Stimulated activated CD4-positive, alpha-beta T cell treated with anti-CD3 and anti-CD28 coated beads, TNF-alpha, amount 100 ng/mL, for 48 hours (primary cell): ENCODE measurements at places on chromosomes 11 and 22.

GRCh38 chr11:34890089-34890488 lies 26.1 kb downstream of the APIP start:
- DNase-seq: no peak

- no peak for DNase-seq
These were observed 40.8 kb upstream of the PPARA start for GRCh38 chr22:46109474-46110003.

DNA sequence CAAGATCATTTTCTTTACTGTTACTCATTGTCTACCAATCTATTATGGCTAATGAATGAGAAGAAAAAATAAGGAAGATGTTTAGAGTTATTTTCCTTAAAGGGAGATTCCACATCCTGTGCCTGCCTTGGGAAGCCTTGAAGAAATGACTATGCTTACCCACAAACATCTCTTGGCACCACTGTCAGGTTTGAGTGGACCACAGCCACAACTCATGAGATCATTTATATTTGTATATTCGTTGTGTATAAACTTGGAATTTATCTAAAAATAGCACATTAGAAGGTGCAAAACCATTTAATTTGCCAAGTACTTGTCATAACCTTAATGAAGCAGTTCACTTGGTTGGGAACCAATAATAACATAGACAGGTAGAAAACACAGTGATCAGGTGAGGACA lies 740.8 kb downstream of the DLG2 start:
- DNase-seq: no peak

GRCh38 chr22:49812838-49813237 lies 14.8 kb downstream of the BRD1 start:
- DNase-seq: no peak

DNA sequence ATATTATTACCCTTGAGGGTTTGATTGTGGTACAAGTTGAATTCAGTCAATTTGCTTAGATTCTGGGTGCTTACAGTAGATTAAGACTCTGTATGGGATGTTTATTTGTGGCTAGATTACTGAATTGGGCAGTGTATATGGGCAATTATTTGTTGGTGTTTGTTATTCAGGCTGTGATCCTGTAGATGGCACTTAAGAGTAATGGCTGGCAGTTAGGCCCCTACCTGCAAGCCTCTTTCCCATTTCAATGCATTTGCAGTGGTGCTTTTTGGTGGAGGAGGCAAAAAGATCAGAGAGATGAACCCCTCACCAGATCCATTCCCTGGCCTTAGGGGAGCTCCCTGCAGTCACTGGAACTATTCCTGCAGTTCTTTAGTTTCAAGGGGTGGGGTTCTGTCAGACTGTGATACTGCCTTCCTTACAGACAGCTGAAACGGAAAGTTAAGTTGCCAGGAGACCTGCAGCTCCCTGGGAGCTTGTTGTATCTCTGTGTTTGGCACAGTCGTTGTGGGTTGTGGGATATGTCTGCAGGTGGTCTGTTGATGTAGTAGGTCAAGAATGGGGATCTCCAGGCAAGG lies 199.5 kb downstream of the AASDHPPT start:
- no peak for DNase-seq

GRCh38 chr11:61279934-61280659 lies 15.0 kb downstream of the VWCE start:
- DNase-seq: no peak

DNA sequence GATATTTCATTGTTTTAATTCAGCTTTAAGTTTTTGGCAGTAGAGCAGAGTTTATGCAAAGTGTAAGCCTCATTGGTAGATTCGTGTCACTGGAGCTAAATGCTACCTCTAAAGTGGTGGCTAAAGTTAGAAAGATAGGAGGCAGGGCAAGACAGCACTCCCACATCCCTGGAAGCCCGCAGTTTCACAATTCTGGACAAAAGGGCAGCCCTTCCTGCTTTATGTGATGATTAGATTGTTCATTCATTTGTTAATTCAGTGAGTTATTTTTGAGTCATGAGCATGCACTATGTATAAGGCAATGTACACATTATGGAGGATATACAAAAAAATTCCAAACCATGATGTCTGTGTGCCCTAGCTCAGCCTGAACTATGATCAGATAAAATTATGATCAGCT lies 52.1 kb upstream of the EIF3M start:
- DNase-seq: no peak

DNA sequence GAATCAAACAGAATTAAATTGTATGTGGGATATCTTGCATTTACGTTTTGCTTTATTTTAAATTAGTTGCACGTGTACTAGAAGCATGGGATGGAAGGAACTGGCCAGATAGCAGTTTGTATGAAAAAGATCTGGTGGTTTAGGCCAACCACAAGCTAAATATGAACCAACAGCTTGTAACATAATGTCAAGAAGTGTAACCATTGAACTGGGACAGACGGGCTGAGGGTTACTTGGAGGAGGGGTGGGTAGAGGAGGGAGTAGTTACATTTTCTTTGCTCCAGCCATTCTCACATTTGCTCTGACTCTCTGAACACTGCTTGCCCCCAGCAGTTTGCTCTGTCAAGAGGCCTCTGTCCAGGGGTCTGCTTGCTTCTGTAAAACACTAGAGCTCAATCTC lies 31.7 kb upstream of the CXCR5 start:
- DNase-seq: no peak

DNA sequence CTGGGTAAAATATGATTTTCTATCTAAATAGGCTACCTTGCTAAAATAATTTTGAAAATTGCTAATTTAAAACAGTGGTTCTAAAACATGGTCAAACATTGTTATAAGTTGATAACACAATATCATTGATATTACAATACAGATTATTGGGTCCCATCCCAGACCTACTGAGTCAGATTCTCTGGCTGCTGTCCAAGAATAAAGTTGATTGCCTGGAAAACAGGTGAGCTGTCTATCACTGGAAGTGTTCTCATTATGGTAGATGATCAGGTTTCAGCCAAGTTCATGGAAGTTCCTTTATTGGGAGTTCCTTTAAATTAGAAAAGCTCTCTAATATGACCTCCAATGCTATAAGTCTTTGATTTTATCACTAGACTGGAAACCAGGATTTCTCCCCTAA lies 52.3 kb downstream of the SC5D start:
- no peak for DNase-seq

- DNase-seq: no peak
These were observed 60.1 kb downstream of the DCUN1D5 start for GRCh38 chr11:103031834-103032233.

DNA sequence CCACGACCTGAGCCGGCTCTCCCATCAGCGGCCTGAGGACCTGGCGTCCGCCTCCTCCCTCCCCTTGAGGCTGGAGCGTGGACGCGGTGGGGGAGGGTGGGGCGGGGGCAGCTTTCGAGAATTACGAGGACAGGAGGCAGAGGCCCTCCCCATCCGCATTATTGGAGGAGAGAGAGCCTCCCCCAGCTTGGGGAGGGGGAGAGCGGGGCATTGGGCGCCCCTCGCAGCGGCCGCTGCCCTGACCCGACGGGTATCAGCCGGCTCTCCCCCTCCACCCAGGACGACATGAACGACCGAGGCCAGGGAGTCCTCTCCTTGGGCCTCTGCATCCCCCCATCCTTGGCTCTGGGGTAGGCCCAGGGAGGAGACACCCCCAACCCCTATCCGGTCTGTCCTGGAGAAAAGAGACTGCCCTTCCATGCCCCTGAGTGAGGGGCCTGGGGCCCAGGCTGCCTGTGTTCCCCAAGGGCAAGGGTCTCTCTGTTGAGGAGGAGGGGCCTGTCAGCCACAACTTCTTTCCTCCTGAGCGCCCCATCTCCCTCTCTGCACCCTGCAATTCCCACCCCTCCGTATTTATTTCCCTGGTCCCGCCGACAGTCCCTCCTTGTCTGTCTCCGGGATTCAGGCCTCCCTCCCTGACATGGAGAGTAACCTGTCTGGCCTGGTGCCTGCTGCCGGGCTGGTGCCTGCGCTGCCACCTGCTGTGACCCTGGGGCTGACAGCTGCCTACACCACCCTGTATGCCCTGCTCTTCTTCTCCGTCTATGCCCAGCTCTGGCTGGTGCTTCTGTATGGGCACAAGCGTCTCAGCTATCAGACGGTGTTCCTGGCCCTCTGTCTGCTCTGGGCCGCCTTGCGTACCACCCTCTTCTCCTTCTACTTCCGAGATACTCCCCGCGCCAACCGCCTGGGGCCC lies 495 bp downstream of the GPR137 start:
- no peak for DNase-seq

DNA sequence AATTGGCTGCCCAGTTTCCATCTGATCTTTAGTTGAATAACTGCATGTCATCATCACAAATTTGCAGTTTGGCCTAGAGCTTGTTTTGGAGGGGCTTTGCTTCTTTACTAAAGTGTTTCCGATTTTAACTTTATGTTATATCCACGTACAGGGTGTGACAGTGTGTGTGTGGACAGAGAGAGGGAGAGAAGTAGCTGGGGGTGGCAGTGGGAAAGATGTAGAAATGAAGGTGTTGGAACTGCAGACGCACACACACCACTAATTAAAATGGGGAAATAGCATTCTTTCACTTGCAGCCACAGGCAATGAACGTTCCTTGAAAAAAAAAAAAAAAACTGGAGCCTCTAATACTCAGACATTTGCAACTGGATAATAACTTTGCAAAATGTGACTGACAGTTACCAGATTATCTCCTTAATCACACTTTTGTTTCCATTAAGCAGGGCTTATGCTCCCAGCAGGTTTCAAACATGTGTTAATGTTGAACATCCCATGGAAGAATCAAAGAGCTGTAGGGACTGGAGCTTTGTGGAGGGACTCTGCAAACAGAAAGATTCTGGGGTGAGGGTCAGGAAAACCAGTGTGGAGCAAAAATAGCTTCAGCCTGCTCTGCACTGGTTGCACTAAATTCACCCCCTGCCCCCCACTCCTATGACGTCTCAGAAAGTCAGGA lies 238.1 kb upstream of the TENM4 start:
- no peak for DNase-seq

- DNase-seq: no peak
These were observed 6.1 kb downstream of the ZNF408 start for GRCh38 chr11:46706886-46707285.

DNA sequence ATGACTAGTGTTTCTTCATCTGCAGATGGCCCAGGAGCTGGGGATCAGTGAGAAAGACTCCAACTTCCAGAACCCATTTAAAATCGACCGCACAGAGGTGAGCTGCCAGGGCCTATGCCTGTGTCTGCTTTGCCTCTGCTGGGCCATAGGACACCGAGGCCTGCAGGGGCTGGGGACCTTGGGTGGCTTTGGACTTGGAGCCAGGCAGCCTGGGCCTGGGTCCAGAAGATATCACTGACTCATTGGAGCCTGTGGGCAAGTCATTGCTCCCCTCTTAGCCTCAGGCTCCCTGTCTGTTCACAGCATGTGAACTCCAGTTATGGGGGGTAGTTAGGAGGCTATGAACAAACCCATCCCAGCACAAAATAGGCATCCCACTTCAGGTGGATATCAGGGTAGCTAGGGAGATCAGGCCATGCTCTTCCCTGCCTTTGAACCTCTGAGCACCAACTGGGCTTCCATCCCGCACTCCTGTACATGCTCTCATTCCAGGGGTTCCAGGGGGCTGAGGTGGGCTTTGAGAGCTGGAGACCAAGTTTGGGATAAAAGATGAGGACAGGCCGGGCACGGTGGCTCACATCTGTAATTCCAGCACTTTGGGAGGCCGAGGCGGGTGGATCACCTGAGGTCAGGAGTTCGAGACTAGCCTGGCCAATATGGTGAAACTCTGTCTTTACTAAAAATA lies 13.4 kb downstream of the CCDC134 start:
- no peak for DNase-seq

- DNase-seq: no peak
These were observed 9.1 kb upstream of the TUB start for GRCh38 chr11:8071616-8072581.

DNA sequence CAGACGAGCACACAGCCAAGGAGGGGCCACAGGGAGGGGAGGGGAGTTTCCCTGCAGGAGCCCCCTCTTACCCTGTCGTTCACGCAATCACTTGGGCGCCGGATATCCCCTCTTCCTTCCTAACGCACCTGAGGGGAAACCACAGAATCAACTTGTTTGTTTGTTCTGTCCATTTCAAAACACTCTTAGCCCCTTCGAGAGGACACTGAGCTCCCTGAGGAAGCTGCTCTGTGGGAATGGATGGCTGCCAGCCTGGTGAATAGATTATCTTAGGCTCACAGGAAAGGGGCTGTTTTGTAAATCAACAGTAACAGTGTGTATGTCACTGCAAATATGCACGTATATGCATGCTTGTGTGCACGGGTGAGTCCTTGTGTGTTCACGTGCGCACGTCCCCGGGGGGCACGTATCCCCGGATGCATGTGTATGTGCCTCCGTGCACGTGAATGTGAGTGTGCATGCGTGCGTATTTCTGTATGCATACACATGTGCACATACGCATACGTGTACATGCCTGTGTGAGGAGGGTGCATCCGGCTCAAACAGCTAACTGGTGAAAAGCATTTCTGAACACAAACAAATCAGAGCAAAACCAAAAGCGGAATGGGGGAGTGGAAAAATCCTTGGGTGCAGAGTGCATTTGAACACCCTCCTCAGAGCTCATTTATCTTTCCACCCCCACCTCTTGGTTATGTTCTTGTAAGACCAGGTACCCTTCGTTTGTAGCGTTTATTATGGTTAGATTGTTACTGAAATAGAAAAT lies 7.2 kb downstream of the ARSA start:
- DNase-seq: peak; percentile 60

DNA sequence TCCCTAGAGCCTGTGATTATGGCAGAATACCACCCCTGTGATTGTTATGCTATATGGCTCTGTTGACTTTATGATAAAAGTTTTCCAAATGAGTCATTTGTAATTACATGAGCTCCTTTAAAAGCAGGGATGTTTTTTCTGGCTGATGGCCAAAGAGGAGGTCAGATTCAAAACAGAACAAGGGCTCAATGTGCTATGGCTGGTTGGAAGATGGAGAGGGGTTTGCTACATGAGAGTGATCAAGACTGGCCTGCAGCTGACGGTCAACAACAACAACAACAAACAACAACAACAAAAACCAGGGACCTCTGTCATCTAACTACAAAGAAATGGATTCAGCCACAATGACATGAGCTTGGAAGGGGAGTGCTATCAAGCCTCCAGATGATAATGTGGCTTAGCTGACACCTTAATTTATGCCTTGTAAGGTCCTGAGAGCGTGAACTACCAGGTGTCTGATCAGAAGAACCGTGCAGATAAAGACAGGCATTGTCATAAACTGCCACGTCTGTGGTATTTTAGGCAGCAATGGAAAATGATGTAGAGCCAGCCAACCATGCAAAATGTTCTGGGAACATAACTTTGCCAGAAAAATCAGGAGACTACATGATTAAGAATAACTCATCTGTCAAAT lies 47.2 kb downstream of the PIWIL3 start:
- no peak for DNase-seq

DNA sequence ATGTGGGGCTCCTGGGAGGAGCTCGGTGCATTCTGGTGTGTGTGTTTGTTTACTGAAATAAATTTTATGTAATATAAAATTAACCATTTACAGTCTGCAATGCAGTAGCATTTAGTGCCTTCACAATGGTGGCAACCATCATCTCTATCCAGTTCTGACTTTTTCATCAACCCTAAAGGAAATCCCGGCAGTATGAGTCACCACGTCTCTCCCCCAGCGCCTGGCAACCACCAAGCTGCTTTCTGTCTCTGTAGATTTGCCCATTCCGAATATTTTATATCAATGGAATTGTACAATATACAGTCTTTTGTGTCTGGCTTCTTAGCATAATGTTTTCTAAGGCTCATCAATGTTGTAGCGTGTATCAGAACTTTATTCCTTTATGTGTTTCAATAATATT lies 300.5 kb downstream of the MIAT start:
- no peak for DNase-seq
